ENCODE measurements at places on chromosomes 16 and 17.

- DNase-seq = no peak
Measured at GRCh38 chr17:14434506-14434905, 133.6 kb downstream of the HS3ST3B1 start.

DNA sequence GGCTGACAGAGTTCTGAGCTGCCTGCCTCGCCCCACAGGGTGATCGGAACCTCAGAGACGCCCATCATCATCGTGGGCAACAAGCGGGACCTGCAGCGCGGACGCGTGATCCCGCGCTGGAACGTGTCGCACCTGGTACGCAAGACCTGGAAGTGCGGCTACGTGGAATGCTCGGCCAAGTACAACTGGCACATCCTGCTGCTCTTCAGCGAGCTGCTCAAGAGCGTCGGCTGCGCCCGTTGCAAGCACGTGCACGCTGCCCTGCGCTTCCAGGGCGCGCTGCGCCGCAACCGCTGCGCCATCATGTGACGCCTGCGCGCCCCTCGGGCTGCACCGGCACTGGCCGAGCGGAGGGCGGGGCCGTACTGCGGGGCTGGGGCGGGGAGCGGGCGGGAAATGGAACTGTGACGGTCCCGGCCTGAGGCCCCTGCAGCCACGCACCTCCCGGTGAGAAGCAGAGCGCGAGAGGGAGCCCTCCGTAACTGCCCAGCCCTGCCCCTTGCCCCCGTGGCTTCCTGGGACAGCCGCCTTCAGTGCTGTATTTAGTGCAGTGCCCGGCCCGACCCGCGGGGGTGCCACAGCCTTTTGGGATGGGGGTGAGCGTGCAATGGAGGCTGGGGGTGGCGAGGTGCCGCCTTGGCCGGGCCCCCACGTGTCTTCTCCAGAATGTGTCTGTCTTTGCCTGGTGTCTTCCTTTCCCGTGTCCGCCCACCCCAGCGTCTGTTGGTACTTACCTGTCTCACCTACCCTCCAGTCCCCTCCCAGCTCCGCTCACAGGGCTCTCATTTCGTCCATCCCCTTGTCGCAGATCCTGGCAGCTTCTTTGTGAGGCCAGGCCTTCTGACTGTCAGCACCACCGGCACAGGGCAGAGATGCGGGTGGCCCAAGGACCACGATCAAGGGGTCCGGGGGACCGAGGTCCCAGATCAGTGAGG lies 9.8 kb downstream of the RASL10B start:
- DNase-seq = peak; percentile 15

GRCh38 chr17:75693500-75694481 lies 26.7 kb downstream of the SAP30BP start:
- DNase-seq = peak; percentile 87

DNA sequence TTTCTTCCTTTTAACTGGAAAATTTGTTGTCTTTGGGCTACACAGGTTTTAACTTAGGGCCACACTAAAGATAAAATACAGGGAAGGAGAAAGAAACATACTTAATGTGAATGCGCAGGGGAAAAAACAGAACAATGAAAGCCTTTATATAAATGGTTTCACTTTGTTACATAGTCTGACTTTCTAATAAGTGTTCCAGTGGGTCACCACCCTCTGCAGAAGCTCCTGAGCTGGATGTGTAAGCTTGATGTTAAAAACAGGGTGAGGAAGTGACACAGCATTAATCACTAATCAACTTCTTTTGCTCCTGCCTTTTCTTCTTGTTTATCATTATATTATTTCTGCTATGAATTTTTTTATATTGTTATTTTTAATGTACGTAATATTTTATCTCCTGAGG lies 445.6 kb upstream of the CA10 start:
- no peak for DNase-seq

GRCh38 chr17:78289802-78290363 lies 58.5 kb downstream of the TMEM235 start:
- DNase-seq = peak; percentile 55
